ENCODE measurements at places on chromosomes 11 and 22. TPM values are rescaled to one million over a fixed set of nuclear protein-coding genes. Genes with fewer than 3 reads are reported as not detected.

Gene SERPING1
- 61.4 TPM for total RNA-seq

Gene TSPAN32
- total RNA-seq, result not detected

Gene SCO2
- total RNA-seq, result 2.0 TPM

Gene ARSA
- 35.9 TPM for total RNA-seq

Gene NRXN2
- total RNA-seq, result not detected

Gene KDELR3
- 73.5 TPM for total RNA-seq

Gene TMEM121B
- total RNA-seq, result not detected

Gene OR8A1
- total RNA-seq, result not detected

Gene DNAJB7
- total RNA-seq, result not detected

Gene GPHA2
- total RNA-seq, result not detected

Gene GRIA4
- total RNA-seq, result 3.1 TPM

Gene CLDN5
- 1.9 TPM for total RNA-seq

Gene OR5B21
- total RNA-seq, result not detected

Gene MYOD1
- total RNA-seq, result not detected

Gene GAB2
- 11.0 TPM for total RNA-seq

Gene POU2F3
- total RNA-seq, result 0.05 TPM

Gene MTNR1B
- not detected for total RNA-seq

Gene KAT5
- total RNA-seq, result 29.5 TPM

Gene C22orf42
- not detected for total RNA-seq

Gene RIMBP3B
- total RNA-seq, result not detected

Gene AQP11
- 2.1 TPM for total RNA-seq

Gene SOX10
- not detected for total RNA-seq

Gene SCYL1
- 57.2 TPM for total RNA-seq

Gene VSTM5
- total RNA-seq, result 0.70 TPM

Gene JRKL
- 16.0 TPM for total RNA-seq

Gene LDHAL6A
- not detected for total RNA-seq

Gene USP2
- total RNA-seq, result 9.7 TPM

Gene RPUSD4
- 28.9 TPM for total RNA-seq

Gene KREMEN1
- total RNA-seq, result 7.5 TPM

Gene PTGDR2
- not detected for total RNA-seq

Gene APOBEC3A
- 2.1 TPM for total RNA-seq

Gene DGCR6
- 0.40 TPM for total RNA-seq

Gene OR6A2
- total RNA-seq, result not detected

Gene TREH
- not detected for total RNA-seq

Gene SMC1B
- not detected for total RNA-seq

Gene DERL3
- 0.17 TPM for total RNA-seq

Gene POU2AF2
- total RNA-seq, result not detected

Gene VPS11
- total RNA-seq, result 15.8 TPM

Measured in renal cortical epithelial cell (primary cell).